ENCODE measurements at places on chromosomes 7 and 10.

- no peak for DNase-seq
Measured at GRCh38 chr10:14742815-14743214, 31.9 kb downstream of the FAM107B start.

DNA sequence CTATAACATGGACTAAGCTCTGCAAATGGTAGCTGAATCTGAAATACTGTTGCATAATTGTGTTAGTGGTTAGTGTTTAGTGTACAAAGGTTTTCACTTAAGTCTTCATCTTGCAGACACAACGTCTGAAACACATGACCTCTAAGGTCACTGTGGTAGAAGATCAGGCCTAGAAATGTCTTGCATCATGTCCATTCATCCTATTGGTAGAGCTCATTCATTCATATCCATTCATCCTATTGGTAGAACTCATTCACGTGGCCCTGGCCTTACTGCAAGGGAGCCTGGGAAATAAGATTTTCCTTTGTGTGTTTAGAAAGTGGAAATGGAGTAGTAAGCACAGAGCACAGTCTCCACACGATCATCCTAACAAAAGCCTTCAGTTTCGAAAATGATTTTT is 485.8 kb downstream of the PLXNA4 start:
- DNase-seq: no peak

- no peak for DNase-seq
Measured at GRCh38 chr10:71893920-71894319, 42.9 kb upstream of the PSAP start.

- DNase-seq: no peak
Measured at GRCh38 chr10:133454204-133454893, 604 bp downstream of the SCART1 start.

DNA sequence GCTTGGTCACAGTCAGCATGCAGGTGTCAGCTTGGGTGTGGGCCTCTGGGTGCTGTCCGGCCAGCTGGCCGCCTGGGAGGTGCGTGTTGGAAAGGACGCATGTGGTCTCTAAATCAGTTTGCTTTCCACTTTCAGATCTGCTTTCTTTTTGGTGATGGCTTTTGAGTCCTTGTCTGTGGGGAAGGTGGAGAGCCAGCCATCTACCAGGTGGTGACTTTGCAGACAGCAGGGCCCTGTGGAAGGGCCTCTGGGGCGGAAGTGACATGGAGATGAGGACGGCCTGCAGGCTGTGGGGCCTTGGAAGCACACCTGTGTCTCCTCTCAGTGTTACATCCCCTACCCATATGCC is 59.4 kb downstream of the WDR37 start:
- DNase-seq: no peak

- DNase-seq: no peak
Measured at GRCh38 chr7:18778594-18778993, 283.0 kb downstream of the HDAC9 start.

- no peak for DNase-seq
Measured at GRCh38 chr7:128908750-128909624, 1.5 kb downstream of the KCP start.

DNA sequence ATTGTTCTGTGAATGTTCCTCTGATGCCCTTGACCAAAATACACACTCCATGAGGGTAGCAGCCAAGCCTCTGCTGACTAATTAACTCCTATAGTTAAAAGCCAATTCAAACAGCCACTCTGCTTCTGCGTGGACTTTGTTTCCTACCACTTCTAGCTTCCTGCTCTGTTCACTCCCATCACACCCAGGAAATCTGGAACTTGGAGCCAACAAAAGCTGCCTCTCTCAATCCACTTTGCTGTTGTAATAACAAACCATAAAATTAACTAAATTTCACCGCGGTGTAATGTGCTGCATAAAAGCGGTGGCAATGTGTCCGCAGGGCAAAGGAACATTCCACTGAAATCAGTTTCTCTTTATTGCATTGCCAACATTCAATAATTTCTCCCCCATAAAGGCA is 239.5 kb downstream of the PLXNA4 start:
- DNase-seq: no peak

DNA sequence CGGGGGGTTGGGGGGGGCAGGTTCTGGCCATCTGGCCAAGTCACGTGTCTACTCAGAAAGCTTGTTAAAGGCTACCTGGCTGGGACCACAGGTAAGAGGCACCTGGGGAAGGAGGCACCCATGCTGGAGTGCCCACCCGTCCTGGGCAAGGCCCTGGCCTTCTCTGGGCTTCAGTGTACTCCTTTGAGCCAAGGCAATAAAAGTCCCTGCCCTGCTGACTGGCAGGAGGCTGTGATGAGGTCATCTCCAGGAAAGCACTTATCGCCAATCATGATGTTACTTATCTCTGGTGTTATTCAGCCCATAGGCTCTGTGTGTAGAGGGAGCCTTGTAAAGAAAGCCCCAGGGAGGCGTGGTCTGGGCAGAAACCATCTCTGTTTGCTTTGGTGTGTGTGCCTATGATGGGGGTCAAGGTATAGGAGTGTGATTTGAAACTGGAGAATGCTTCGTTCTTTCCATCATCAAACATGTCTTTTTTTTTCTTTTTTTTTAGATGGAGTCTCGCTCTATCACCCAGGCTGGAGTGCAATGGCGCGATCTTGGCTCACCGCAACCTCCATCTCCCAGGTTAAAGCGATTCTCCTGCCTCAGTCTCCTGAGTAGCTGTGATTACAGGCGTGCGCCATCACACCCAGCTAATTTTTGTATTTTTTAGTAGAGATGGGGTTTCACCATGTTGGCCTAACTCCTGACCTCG is 2.5 kb upstream of the CLDN4 start:
- DNase-seq: no peak

GRCh38 chr7:5396999-5397663 is 26.5 kb downstream of the TNRC18 start:
- no peak for DNase-seq

DNA sequence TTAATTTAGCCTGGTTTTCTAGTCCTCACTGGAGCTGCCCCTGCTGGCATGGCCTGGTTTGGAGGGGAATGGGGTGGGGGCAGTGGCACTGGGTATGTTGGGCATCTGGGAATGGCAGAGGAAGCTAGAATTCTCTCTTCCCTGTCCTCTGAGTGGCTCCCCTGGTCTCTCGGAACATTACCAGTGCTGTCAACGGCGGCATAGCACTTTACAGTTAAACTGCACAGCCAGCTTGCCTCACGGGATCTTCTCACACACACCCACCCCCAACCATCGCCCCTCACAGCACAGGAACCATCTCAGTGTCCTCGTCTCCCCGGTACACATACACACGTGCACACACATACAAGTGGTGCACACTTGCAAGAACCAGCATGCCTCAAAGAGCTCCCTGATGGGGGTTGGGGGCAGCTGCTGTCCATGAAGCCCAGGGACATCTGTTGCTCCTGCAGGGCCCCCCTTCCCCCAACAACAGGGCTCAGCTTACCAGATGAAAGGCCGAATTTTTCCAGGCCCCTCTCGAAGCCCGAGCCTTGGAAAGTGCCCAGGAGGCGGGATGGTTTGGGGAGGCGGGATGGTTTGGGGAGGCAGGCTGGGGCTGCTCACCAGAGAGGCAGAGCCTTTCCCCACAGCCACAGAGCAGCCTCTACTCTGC is 41.0 kb downstream of the TSPAN15 start:
- DNase-seq: no peak

GRCh38 chr10:71850743-71851464 is at the start of gene PSAP:
TSS of gene PSAP (minus strand) at chr10:71851251. CDS start at chr10:71851221, 30 bp downstream.
- peak; percentile 93 for DNase-seq

DNA sequence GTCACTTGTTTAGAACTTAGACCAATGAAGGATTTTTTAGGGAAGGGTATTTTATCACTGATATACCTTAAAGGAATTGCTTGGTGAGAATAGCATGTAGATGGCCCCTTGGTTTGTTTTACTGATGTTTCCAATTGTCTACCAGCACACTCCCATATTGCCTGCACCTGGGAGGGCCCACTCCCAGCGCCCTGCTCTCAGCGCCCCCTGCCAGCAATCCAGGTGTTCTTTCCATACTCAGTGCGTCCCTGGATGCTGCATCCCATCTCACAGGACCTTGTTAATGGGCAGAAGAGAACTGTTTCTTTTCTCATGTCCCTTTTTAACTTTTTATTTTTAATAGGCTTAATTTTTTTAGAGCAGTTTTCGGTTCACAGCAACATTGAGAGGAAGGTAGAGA is 24.1 kb upstream of the SFRP5 start:
- DNase-seq: no peak

- DNase-seq: no peak
Measured at GRCh38 chr7:105776986-105777910, 99.2 kb downstream of the ATXN7L1 start.

DNA sequence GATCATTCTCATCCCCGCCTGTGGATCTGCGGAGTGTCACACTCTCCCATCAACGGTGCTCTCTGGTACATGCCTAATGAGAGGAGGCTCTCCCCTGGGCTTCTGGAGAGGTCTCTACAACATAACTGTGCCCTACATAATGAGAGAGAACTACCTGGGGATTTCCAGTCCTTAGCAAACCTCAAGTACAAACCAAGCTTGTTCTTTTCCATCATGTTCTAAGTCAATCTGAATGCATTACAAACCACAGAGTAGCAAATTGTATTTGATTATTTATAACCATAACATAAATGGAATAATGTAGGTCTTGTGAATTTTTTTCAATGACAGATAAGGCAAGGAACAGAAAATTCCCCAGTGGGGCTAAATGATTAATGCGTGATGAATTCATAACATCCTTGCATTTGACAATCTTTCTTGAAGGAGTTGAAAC is 412.4 kb upstream of the NRP1 start:
- no peak for DNase-seq

GRCh38 chr7:132897093-132897687 is 184.7 kb downstream of the CHCHD3 start:
- no peak for DNase-seq

DNA sequence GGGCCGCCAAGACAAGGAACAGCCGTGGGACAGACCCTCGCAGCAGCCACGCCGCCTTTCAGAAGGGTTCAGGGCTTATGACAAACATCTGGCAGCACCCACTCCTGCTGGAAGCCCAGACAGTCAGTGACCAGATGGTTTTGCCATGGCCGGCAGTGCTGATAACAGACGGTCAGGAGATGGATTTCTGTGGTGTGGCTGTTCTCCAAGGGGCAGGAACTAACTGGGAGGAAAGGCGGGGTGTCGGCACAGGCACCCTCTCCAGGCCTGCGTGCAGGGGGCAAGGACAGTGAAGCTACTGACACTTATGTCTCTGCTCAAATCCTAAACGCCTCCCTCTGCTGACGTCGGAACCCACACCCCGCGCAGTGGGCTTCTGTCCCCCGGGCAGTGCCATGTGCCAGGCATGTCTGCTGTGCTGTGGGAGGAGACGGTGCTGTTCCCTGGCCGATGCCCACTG is 416.1 kb downstream of the DNAJB6 start:
- no peak for DNase-seq

DNA sequence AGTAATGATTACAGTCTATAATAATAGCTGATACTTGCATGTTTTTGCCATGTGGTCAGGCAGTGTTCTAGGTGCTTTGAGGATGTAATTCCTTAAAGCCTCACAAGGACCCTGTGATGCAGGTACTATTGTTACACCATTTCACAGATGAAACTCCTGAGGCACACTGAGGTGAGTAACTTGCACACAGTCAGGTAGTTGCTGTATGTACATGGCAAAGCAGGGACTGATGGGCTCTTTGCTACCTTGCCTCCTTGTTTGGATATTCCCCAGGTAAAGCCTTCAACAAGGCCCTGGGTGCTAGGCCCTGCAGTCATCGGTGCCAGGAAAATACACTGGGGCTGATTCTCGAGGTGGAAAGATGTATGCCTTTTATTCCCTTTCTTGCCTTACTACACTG is 317.5 kb downstream of the CXCL12 start:
- no peak for DNase-seq

GRCh38 chr7:134085311-134085710 is 41.8 kb upstream of the LRGUK start:
- no peak for DNase-seq

- no peak for DNase-seq
Measured at GRCh38 chr7:57245206-57245605, 113.0 kb upstream of the ZNF479 start.

DNA sequence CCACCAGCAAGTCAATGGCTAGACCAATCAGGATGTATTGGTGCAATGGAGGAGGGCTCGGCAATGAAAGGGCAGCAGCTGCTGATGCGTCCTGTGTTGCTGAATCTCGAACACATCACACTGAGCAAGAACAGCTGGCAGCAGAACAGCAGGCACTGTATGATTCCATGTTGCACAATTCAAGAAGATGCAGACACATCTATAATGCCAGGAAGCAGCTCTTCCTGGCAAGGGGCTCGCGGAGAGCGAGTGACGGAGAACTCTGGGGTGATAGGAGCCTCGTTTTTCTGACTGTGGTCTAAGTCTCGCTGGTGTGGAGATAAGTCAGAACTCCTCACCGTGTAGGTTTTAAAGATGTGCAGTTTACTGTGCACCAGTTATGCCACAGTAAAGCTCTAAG is 24.8 kb upstream of the PFKP start:
- no peak for DNase-seq

DNA sequence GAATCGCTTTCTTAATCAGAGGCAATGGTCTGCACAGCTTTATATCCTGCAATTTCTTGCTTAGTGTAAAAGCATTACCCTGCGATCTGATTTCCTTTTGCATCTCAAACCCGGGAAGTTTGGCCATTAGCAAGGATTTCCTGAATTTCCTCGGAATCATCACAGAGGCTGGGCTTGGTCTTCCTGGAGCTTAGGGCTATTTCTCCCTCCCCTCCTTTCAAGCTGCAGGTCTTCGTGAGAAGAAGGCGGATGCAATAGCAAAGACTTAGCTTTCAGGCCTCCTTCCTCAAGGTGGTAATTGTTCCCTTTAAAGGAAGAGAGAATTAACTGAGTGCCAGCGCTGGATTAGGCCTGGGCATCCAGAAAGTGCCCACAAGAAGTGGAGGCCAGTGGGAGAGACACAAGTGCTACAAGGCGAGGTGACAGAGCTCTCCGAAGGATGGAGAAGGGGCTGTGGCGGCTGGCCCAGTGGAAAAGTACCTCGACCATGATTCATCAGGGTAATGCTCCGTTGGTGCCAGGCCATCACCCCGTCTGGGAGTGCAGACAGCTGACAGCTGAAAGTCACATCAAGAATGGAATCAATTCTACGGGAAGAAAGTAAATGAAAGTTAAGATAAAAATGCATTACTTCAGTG is 4.0 kb upstream of the ARMS2 start:
- no peak for DNase-seq

- DNase-seq: no peak
Measured at GRCh38 chr7:99742737-99743394, 7.9 kb upstream of the CYP3A7 start.

- DNase-seq: no peak
Measured at GRCh38 chr7:129796186-129796775, 156.5 kb downstream of the UBE2H start.

GRCh38 chr10:71218651-71219050 is 6.3 kb downstream of the UNC5B start:
- no peak for DNase-seq

- no peak for DNase-seq
Measured at GRCh38 chr10:18607503-18608378, 43.6 kb downstream of the NSUN6 start.

GRCh38 chr10:77392851-77393250 is 244.8 kb downstream of the KCNMA1 start:
- DNase-seq: no peak

- no peak for DNase-seq
Measured at GRCh38 chr7:101172005-101172853, 6.9 kb upstream of the VGF start.

GRCh38 chr10:121928528-121928884 is 675 bp upstream of the ATE1 start:
- no peak for DNase-seq

Data from iPS DF 6.9 (cell line).